ENCODE measurements at places on chromosomes 5 and 9.

- no peak for DNase-seq
Measured at GRCh38 chr5:40823459-40823858, 11.6 kb downstream of the RPL37 start.

GRCh38 chr5:58019614-58020013 is 440.3 kb downstream of the PLK2 start:
- no peak for DNase-seq

DNA sequence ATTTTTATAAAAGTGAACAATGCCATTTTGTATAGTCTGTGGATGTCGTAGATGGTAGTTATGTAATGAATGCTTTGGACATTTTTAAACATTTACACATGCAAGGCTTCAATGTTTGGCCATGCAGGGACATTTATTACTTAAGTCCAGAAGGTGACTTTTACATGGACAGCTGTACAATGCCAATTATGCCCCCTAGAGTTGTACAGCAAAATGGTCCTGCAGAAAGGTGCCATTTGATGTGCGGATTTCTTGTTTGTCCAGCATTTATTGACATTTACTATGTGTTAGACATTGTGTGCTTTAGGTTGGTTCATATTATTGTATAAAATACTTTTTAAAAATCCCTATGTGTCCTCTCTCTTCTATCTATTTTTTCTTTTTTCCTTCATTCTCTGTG is 22.5 kb upstream of the COMMD10 start:
- no peak for DNase-seq

DNA sequence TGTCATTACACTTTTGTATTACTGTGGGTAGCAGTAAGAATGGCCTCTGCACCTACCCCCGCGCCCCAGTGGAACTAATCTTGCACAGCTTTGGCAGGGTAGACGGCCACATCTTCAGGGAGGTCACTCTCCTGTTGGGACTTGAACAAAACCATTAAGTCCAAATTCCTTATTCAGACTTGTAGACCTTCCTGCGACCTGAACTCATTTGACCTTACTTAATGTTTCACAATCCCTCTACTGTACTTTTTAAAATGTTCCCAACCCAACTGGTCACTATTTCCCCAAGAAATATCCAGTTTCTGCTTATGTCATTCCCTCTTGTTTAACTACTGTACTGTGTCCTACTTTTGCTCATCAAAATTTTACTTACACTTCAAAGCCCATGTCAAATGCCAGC is 5.3 kb upstream of the FAM120AOS start:
- no peak for DNase-seq

- no peak for DNase-seq
Measured at GRCh38 chr5:1212271-1212670, 10.9 kb downstream of the SLC6A19 start.

DNA sequence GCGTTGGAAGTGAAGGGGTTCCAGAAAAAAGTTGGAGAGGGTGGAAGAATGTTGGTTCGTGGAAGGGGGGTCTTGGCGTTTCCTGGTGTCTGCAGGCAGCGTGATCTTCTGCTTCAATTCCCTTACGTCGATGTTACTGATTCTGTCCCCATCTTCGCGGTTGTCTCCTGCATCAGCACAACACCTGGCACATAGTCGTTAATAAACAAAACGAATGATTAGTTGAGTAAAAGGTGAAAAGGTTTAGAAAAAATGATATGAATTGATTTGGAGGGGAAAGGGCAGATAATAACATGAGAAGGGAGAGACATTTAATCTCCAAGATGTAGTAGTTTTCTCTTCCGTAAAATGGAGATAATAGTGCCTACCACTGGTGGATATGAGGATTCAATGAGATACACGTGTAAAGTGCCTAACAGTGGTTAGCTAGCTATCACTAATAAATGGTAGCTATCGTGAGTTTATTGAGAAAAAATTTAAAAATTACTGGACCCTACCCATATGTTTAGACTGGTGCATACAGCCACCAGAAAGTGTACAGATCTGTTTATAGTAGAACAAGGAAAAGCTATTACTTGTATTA is 556 bp downstream of the MTREX start:
- DNase-seq = peak; percentile 37

GRCh38 chr5:94080390-94080789 is 339.0 kb upstream of the POU5F2 start:
- no peak for DNase-seq

GRCh38 chr9:21558615-21559401 is 76.7 kb upstream of the IFNE start:
- DNase-seq = peak; percentile 14

- DNase-seq = no peak
Measured at GRCh38 chr5:67467110-67467509, 270.5 kb upstream of the CD180 start.

DNA sequence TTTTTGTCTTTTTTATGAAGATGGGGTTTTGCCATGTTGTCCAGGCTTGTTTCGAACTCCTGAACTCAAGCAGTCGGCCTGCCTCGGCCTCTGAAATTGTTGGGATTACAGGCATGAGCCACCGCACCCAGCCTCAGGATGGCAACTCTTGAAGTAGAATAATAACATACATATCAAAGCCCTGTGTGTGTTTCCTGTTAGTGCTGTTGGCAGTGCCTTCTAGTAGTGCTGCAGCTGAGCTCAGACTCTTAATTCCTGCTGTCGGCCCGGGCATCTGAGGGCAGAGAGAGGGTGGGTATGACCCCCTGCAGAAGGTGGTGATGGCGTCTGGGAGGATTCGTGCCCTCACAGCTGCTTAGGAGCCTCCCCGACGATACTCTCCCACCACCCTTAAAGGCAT is 227.2 kb downstream of the PDZD2 start:
- DNase-seq = no peak

- DNase-seq = peak; percentile 72
Measured at GRCh38 chr5:11385251-11385900, 518.9 kb downstream of the CTNND2 start.

- DNase-seq = no peak
Measured at GRCh38 chr9:21265421-21266189, 25.8 kb upstream of the IFNA14 start.

GRCh38 chr9:125255781-125256391 is 5.7 kb upstream of the GAPVD1 start:
- peak; percentile 60 for DNase-seq

DNA sequence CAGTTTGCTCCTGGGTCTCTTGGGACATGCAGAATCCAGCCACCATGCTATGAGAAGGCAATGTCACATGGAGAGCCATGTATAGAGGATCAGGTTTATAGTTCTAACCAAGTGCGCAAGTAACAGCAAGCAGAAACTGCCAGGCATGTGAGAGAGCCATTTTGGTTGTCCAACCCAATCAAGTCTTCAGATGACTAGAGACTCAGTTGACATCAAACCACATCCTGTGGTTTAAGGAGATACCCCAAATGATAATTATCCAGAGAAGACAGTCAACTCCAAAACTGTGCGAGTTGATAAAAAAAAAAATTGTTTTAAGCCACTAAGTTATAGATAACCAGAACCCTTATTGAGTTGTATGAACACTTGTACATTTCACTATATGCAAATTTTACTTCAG is 40.2 kb downstream of the TMEM232 start:
- no peak for DNase-seq

DNA sequence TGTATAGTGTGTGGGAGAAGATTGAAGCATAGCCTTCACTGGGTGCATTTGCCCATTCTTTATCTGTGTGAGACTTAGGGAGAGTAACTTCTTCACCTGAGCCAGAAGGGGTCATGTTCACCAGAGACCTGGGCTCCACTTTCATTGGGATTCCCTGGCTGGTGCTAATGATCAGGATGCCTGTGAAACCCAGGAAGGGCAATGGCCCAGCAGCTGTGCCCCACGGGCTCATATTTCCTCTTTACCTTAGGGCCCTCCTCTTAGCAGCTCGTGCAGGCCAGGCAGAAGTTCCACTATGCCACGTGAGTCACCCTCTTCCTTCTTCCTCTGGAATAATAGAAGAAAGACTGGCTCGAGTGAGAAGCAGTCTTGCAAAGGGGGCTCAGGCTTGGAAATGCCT is 5.0 kb downstream of the PPARGC1B start:
- DNase-seq = peak; percentile 6

DNA sequence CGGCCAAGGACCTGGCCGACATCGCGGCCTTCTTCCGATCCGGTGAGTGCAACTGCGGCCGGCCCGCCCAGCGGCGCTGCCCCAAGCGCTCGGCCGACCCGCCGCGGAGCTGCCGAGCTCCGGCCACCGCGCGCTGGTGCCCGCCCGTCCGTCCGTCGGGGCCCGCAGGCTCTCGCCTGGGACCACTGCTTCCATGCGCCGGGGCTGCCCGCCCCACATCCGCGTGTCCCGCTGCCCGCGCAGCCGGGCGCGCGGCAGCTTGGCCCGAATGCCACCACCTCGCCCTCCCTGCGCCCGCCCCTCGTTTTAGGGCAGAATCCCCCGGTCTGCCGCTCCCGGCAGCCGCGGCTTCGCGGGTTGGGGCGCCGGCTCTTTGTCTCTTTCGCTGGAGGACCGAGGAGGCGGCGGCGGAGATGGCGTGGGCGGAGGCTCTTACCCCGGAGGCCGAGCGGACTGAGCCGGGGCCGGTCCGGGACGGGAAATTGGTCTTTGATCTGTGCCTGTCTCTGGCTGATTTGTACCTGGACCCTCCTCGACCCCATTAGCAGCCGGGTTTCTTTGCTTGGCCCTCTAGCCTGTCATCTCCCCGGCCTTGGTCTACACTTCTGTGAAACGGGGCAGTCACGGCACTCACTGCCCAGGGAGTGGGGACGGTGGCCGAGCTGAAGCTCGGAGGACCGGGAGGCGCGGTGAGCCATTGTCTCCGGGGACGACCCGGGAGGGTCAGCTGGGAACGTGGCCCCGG is 871 bp downstream of the TRIO start:
- peak; percentile 81 for DNase-seq

- DNase-seq = no peak
Measured at GRCh38 chr9:80699511-80699998, 989.8 kb downstream of the TLE1 start.

GRCh38 chr5:104353371-104353770 is 790.8 kb upstream of the NUDT12 start:
- no peak for DNase-seq

DNA sequence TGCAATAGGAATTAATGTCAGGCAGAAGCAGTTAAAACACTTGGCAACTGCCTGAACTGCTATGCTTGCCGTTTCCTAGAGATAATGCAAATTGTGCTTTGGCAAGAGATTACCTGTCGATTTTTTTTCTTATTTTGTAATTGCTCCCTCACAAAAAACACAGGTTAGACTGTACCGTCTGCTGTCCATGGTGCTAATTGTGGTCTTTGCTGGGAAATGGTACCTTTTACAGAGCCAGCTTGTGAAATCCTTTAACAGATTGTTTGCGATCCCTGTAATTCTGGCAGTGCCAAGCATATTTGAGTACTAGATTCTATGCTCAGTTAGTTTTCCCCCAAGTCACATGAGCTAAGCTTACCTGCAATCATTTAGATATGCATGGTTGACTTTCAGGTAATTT is 2125.8 kb upstream of the WWC1 start:
- no peak for DNase-seq

- no peak for DNase-seq
Measured at GRCh38 chr5:142239394-142240159, 85.2 kb downstream of the SPRY4 start.

DNA sequence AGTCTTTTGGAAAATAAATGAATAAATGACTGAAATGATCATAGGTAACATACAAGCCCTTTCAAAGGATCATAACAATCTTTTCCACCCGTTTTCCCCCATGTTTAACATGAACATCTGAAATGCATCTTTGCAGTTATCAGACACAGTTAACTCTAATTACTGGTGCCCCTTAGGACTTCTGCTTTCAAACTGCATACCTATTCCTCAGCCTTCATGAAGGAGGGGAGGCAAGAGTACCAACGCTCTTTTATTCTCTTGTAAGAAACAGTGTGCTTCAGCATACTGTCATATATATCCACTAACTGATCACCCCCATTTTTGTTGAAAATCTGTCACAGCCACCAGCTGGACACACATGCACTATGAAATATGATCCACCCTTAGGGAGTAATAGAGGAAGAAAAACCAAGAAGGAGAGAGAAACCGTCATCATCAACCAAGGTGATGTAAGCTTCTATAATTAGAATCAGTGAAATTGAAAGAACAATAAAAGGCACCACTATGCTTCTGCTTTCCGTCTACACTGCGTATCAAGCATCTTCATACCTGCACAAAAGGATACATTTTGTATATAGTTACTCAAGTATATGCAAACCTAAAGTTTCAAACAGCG is 98.7 kb downstream of the RAPGEF6 start:
- peak; percentile 17 for DNase-seq

- DNase-seq = no peak
Measured at GRCh38 chr5:147061431-147061830, 173.4 kb upstream of the STK32A start.

DNA sequence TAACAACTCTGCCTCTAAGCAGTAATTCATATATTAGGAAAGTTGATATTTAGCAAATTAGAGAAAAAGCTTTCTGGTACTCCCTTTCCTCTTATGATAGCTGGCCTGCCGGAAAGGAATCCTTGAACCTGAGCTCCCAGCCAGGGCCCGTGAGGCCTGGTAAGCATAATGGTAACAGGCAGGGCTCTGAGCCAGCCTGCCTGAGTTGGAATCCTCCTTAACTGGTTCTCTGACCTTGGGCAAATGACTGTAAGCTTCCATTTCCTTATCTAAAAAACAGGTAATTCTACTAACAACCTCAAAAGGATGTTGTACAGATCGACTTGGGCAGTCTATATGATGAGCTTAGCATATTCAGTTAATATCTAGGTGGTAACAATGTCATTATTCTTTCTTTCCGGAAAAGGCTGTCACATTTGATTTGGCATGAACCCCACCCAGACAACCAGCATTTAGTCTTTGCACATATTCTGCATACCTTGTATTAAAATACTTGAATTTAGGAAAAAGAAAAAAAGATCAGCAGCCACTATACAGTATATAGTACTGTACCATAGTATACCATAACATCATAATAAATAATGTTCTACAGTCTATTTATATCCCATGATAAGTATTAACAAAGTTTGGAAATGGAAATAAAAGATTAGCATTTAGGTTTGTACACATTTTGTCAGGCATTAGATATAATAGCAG is 55.7 kb upstream of the MAP3K1 start:
- no peak for DNase-seq

- DNase-seq = no peak
Measured at GRCh38 chr5:136155761-136156160, 23.1 kb downstream of the SMAD5 start.

- DNase-seq = no peak
Measured at GRCh38 chr9:88759364-88759763, 224.4 kb downstream of the NXNL2 start.

GRCh38 chr5:136212252-136212721 is 19.3 kb upstream of the SMIM32 start:
- peak; percentile 57 for DNase-seq

DNA sequence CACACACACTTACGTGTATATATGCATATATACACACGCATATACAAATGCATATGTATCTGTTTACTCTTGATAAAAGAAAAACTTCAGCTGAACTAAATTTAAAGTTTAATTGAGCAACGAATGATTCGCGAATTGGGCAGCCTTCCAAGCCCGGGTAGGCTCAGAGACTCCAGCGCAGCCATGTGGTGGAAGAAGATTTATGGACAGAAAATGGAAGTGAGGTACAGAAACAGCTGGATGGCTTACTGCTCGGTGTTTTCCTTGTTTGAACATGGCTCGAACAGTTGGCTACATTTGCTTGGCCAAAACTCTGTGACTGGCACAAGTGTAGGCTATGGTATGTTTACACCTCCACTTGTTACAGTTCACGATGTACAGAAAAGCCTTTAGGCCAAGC is 239.3 kb upstream of the PRDM9 start:
- DNase-seq = no peak

GRCh38 chr9:108535526-108535925 is 320.3 kb downstream of the ACTL7B start:
- DNase-seq = peak; percentile 3

GRCh38 chr9:20593105-20593504 is 29.2 kb downstream of the MLLT3 start:
- no peak for DNase-seq

- no peak for DNase-seq
Measured at GRCh38 chr5:181028032-181028819, 11.8 kb upstream of the BTNL9 start.

Data from NCI-H1417 (cell line).